ENCODE measurements at places on chromosomes 5 and 9.

DNA sequence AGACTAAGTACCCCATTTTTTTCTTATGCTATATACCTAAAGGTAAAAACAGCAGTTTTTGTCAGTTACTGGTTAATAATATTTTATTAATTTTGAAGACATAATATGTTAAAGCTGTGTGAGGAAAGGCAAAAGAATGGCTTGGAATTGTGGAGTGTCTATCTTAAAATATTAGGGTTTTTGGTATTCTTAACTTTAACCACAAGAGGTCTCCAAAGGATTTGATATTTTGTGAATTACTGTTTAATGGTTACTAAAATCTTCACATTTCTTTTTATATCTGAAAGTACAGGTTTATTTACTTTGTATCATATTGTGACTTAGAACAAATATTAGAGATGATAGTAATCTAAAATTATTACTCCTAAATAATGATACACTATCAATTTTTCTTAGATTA, 32.0 kb upstream of the DHFR start:
- DNase-seq, result no peak

DNA sequence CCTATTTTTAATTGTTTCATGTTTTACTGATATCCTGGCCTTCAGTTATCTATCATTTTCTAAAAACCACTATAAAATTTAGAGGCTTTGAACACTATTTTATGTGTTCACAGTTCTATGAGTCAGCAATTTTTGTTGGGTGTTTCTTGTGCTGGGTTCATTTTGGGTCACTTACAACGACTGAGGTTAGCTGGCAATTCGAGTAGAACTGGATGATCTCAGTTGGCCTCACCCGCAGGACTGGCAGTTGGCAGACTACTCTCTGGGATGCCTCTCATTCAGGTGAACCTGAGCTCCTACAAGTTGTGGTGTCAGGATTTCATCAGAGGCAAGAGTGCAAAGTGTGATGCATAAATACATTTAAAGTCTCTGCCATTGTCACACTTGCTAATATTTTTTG, 151.0 kb upstream of the PAPPA start:
- DNase-seq, result no peak

- no peak for DNase-seq
These were observed 50.2 kb downstream of the FAM114A2 start for GRCh38 chr5:153988510-153988909.

DNA sequence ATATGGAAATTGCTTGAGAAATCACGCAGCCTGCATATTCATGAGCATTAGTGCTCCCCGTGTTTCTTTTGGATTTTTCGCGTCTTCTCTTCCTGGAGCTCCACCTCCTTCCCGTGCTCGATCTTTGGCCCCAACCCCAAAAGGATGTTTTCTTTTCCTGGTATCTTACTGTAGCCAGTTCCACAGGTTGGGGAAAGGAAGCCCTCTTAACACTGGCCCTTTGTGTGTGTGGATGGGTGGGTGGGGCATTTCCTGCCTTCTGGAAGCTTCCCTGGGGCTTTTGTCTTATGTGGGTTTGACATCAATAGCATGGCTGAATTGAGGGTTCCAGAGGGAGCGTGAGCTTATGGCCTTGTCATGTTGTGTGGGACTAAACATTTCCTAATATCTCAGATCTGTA, 21.9 kb downstream of the STXBP1 start:
- no peak for DNase-seq

GRCh38 chr5:67992923-67993322, 222.6 kb upstream of the PIK3R1 start:
- no peak for DNase-seq

- DNase-seq, result no peak
These were observed 11.4 kb upstream of the DUSP1 start for GRCh38 chr5:172782169-172783039.

DNA sequence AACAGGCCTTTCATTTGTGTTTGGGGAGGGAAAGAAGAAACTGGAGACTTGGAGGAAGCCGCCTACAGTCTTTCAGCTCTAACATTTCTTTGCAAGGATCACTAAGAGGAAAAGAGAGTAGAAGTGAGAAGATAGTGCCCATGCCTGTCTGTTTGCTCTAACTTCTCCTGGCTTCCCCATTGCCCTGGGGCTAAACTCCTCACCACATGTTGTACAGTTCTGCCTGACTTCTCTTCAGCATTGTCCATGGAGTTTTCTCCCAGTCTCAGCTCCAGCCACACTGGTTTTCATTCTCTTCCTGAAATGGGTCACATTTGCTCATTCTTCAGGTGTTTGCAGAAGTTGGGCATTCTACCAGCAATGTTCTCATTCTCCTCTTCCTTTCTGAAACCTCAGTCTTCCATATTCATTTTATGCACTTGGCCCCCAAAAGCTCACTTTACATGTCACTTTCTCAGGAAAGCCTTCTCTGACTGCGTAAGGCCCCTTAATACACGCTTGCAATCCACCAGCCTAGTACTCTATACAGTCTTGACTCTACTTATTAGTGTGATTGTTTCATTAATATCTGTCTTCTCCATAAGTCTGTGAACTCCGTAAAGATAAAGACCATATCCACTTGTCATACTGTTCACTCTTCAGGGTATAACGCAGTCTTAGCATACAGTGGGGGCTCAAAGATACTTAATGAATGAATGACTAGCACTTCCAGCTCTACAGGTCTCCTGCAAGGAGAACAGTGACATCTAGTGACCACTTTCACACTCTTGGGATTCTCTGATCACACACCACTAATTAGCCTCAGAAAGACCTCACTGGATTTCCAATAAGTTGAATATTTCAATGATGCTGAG, 40.2 kb upstream of the TRIM32 start:
- no peak for DNase-seq

- DNase-seq, result no peak
These were observed 29.6 kb downstream of the ADRB2 start for GRCh38 chr5:148856009-148856367.

- peak; percentile 18 for DNase-seq
These were observed 97.4 kb downstream of the HOMER1 start for GRCh38 chr5:79416499-79416898.

DNA sequence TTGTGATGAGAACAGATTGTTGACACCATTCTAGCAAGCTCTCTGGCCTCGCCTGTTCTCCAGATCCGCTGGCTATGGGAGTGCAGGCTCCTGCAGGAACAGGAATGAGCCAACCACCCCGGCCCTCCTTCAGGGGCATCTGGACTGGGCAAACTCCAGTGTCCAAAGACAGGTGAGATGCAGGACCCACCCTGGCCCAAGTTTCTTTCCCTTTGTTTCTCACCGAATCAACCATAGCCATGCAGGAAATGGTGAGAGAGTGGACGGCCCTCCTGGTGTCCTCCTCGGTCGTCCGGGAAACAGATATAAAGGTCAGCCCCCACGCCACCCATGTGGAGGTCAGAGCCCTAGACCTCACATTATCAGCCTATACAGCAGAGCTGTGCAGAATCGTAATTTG, 108.6 kb upstream of the IRX2 start:
- DNase-seq, result no peak

DNA sequence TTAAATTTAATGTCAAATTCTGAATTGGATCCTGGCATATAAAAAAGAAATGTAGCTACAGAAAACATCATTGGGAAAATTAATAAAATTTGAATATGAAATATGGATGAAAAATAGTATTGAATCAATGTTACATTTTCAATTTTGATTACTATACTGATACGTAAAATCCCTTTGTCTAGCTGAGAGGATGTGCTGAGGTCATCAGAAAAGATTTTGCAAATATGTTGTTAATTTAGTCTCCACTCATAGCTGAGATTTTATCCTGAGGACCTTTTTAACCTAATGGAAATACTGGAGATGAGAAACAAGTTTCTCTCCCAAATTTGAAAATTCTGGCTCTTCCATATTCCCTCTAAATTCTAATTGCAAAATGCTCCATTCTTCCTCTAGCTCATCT, 84.4 kb upstream of the ADAMTS16 start:
- no peak for DNase-seq

- DNase-seq, result no peak
These were observed 10.0 kb downstream of the LCP2 start for GRCh38 chr5:170287532-170287931.

- no peak for DNase-seq
These were observed 77.6 kb downstream of the CACNA1B start for GRCh38 chr9:137955224-137955570.

GRCh38 chr5:7779019-7780005, 71.6 kb downstream of the CFAP90 start:
- no peak for DNase-seq

DNA sequence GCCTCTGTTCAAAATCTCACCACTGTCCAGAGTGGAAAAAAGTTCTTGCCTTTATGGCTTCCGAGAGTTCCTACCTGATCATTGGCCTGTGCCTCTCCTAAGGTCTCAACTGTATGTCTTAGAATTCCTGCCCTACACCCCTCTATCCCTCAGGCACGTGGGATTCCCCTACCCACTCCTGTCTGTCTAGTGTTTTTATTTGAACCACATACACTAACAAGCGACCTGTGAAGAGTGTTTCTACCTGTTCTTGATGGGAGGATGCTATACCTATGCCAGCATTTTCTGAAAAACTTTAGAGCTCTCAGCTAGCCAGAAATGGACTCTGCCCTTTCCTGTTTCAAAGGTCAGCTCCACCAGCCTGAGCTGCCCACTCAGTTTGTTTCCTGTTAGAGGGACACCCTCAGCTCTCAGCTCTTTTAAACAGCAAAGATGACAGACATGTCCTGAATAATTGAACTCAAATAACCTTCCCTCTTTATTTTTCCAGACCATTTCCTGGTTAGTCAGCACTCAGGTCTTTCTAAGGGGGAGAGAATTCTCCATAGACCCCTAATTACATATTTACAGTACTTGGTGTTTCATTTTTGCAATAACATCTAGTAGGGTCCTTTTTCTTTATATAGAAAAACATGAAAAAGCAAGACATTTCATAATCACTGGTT, 214.8 kb downstream of the AOPEP start:
- DNase-seq, result no peak

DNA sequence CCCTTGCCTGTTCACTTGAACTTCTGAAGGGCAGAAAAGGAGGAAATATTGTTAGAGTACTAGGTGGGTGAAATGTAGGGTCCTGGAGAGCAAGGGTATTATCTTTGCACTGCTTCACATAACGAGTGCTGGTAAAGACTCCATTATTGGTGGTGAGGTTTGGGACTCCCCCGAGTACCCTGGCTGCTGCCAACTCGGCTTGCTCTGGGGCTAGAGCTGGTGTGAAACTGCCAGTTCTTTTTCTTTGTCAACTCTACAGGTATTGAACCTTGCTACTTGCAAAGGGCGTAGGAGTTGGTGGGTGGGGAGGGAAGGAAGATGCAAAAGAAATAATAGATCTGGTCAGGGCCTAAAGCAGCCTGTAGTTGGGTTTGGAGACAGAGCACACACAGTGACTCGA, 16.0 kb downstream of the MAST4 start:
- no peak for DNase-seq

DNA sequence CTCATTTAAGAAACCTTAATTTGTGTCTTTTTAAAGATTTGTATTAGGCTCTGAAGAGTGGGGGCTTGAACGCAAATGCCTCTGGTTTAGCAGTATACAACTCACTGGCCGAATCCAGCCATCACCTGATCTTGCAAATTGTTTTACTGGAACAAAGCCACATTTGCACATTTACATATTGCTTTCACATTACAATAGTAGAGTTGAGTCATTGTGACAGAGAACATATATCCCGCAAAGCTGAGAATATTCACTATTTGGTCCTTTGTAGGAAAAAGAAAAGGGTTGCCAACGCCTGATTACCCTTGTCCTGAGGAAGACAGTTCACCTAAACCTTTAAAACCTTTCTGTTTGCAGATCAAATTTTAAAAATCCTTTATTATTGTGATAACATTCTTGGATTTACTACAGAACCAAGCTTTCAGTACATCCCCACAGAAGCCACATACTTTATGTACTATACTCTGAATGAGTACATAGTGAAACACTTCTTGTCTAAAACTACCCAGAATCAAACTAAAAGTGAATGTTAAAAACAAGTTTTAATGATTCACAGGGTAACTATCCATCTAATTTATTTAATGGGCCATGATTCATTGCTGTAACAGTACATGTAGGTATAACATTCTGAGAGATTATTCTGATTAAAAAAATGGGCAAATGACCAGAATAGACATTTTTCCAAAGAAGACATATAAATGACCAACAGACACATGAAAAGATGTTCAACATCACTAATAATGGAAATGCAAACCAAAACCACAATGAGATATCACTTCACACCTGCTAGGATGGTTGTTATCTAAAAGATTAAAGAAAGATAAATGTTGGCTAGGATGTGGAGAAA, 161.0 kb downstream of the SLC25A46 start:
- DNase-seq, result no peak

GRCh38 chr5:139124774-139125520, 73.2 kb downstream of the SIL1 start:
- no peak for DNase-seq

DNA sequence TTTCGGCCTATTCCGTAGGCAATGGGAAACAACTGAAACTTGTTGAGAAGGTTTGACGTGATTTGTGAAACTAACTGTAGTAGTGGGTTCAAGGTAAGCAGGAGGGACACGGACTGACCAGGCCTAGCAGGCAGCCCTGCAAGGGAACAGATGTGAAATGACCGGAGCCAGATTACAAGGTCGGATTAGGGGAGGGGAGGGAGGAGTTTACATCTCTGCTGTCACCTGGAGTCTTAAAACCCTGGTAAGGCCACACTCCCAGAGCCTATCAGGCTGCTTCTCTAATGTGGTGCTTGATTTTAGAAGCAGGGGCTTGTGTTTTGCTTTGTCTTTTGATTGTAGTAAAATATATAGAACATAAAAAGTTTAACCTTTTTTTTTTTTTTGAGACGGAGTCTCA, 3.5 kb upstream of the SPTAN1 start:
- DNase-seq, result no peak

GRCh38 chr5:54344653-54345052, 34.3 kb upstream of the ARL15 start:
- no peak for DNase-seq

DNA sequence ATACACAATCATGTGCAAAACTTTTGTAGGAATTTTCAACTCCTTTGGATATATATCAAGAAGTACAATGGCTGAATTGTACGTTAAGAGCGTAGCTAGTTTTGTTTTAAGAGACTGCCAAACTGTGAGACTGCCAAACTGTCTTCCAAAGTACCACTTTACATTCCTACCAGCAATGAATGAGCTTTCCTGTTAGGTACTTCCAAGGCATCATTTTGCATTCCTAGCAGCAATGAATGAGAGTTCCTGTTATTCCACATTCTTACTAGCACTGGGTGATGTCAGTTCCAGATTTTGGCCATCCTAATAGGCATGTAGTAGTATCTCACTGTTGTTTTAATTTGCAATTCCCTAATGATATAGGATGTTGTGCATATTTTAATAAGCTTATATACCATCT, 219.3 kb downstream of the KCNN2 start:
- no peak for DNase-seq

GRCh38 chr9:69292078-69292477, 32.9 kb upstream of the ENTREP1 start:
- no peak for DNase-seq

DNA sequence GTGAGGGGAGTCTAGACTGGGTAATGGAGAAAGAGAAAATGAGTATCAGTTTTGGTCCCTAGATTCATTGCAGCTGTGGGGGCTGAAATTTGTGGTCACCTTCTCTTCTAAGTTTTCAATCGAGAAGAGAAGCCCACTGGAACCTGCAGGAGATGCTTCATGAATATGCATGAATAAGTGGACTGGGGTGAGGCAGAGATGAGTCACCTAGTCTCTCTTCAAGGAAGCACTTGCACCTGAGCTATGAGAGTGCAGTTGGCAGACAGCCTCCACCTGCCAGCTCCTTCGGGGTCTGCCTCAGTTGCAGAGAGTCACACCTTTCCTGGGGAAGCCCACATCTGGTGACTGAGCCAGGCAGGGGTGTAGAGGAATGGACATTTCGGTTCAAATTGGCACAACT, 69.1 kb downstream of the ZNF366 start:
- DNase-seq, result no peak

Data from GM18507 (cell line).